ENCODE measurements at places on chromosomes 5 and 9.

- DNase-seq, result no peak
These were observed 11.2 kb downstream of the SNX18 start for GRCh38 chr5:54528633-54529209.

- DNase-seq, result no peak
These were observed 65.7 kb upstream of the ADCY2 start for GRCh38 chr5:7330256-7330655.

DNA sequence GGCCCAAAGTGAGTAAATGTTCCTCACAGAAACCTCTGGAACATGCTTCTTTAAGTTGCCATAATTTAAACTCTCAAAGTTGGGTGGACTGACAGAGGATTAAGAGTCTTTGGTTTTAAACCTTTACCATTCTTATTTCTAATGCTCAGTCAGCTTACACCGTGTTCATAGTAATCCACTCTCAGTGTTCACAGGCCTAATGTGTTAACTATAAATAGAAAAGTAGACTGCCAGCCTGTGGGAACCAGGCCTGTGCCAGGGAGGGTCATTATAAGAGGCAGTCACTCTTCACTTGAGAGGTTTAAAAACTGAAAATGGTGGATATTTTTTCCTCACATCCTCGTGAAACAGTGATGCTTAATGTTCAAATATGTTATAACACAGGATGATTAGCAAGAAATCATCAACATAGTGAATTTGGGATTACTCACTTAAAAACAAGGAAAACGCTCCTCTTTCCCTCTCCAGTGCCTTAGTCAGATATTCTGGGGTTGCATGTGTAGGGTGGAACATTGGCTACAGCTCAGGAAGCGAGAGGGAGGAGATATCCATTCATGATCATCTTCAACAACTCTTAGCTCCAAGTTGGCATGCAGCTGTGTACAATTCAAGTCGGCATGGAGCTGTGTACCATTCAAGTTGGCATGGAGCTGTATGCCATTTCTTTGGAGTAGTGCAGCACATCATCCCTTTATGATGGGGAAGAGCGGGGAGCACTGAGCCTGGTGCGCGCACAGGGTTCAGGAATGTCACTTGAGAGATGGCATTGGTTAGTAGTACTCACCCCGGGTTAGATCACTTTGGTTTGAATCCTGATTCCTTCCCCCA lies 65.8 kb downstream of the KIAA1958 start:
- no peak for DNase-seq

GRCh38 chr5:5326115-5326758 lies 96.2 kb upstream of the ICE1 start:
- DNase-seq, result no peak

DNA sequence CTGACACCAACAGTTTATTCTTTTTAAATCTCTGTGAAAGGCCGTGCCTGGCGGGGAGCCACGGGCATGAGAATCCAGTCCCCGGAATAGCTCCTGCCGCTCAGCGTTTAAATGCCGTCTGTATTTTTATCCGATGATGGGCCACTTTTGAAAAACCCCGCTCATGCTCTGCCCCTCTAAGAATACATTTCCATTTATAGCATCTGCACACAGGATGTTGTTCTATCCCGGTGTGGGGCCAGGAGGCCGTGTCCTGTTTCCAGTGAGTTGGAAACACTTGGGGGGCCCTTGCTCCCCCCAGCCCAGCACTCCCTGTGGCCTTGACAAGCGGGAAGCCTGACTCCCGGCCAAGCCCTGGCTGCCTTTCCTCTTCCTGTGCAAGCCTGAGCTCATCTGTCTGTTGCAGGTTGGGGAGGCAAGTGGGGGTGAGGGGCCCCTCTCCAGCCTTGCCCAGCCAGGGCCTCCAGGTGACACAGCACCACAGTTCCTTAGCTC lies 39.0 kb downstream of the ERGIC1 start:
- DNase-seq, result peak; percentile 91

DNA sequence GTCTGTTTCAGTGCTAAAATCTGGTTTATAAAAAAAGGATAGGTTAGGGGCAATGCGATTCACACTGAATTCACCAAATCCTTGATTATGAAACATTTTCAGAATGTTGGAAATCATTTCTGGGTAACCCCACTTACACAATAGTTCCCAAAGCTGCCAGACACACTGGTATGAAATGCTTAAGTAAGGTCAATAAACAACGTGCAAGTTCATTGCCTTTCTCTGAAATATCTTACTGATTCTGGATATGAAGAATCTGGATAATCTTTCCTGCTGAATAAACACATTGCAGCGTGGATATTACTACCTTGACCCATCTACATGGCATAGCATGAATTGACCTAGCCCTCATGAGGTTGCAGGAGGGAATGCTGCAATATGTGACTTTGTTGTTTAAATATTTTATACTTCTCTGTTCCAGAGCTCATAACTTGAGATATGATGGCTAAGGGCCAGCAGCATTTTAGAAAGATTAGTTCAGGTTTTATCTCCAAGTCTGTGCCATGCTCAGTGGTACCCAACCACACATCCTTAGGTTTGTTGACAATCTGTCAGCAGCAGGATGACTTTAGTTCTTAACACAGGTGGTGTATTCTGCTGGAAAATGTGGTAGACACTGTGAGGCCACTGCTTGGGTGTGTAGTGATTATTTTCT lies 121.0 kb downstream of the NREP start:
- DNase-seq, result no peak

GRCh38 chr9:136977649-136978072 lies 357 bp downstream of the PTGDS start:
- DNase-seq, result peak; percentile 64

- no peak for DNase-seq
These were observed 132.4 kb upstream of the FTMT start for GRCh38 chr5:121719255-121719654.

- no peak for DNase-seq
These were observed 56.3 kb upstream of the SPATA31E1 start for GRCh38 chr9:87826331-87826730.

DNA sequence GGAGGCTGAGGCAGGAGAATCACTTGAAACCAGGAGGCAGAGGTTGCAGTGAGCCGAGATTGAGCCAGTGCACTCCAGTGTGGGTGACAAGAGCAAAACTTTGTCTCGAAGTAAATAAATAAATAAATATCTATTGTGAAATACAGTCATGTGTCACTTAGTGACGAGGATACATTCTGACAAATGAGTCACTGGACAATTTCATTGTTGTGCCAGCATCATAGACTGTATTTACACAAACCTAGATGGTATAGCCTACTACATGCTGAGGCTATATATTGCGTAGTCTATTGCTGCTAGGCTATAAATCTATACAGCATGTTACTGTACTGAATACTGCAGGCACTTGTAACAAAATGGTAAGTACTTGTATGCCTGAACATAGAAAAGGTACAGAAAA lies 61.1 kb upstream of the CCL21 start:
- DNase-seq, result no peak

DNA sequence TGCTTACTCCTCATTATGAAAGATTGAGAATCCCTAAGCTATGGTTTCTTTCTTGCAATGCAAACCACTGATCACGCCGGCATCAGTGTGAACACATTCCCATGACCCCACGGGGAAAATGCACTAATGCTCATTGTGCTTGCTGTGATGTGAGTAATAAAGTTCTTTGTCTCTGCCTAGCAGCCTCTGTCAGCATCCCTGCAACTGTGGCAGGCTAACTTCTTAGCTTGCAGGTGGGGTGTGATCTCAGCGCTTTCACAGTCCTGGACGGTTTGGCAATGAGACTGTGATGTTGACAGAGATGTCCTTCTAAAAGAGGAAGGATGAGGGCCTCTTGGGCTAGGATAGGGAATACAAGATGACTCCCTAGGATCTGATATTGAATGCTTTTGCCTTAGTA lies 1218.7 kb downstream of the EFNA5 start:
- DNase-seq, result no peak

DNA sequence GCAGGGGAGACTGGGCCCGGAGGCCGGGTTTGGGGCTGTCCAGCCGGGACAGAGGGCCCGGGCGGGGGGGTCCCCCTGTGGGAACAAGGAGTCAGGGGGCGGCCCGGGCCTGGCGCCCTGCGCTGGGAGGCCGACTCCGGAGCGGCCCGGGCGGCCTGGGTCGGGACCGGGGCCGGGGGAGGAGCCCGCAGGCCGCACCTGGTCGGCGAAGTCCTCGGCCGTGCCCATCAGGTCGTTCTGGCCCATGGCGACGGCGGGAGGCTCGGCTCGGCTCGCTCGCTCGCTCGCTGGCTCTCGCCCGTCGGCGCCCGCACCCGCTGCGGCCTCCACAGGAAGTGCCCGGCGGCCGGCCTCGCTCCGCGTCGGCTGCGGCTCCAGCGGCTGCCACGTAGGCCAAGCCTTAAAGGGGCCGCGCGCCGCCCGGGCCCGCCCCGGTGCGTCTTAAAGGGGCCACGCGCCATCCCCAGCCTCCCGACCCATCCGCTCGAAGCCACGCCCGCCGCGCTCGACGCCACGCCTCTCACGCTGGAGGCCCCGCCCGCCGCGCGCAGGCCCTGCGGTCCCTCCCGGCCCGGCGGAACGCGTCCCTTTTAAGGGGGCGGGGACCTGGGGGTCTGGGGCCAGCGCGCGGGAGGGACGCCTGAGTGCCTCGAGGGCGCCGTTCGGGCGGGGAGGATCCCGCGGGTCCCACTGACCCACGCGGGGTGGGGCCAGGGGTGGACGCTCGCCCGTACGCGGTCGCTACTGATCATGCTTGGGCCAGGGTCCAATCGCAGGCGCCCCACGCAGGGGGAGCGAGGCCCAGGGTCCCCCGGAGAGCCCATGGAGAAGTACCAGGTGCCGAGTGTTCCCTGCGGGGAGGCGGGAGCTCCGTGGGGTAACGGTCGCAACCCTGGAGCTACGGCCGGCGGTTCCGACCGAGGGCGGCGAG lies at the start of the genes STKLD1 and SURF4:
STKLD1 (plus strand) TSS at position 643 of the 931 bp plus-strand sequence; CDS start at position 751, 108 bp downstream.
SURF4 (minus strand) TSS at position 337 of the 931 bp plus-strand sequence; CDS start at position 246, 91 bp downstream.
- DNase-seq, result peak; percentile 99

- no peak for DNase-seq
These were observed 123.3 kb downstream of the MLLT3 start for GRCh38 chr9:20499013-20499412.

- no peak for DNase-seq
These were observed 887 bp downstream of the PTPDC1 start for GRCh38 chr9:94085062-94085639.

- no peak for DNase-seq
These were observed 55.9 kb downstream of the TMC1 start for GRCh38 chr9:72577212-72577753.

GRCh38 chr9:136530461-136531089 lies 15.3 kb downstream of the NOTCH1 start:
- DNase-seq, result no peak

DNA sequence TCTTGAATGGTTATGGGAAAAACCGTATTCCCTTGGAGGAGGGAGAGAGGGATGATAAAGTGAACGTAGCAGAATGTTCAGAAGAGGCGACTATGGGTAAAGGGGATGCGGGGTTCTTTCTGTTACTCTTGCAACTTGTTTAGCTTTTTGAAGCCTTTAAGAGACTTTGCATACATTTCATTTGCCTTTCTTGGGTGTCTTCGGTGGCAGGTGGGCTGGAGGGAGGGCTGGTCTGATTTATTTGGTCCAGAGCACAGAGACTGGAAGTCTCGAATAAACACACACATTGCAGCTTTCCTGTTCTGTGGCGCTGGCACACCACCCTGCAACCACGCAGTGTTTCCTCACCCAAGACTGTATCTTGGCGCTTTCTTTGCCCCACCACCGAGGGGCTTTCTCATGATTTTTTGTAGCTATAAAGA lies 23.2 kb downstream of the TTF1 start:
- no peak for DNase-seq

GRCh38 chr9:20980832-20981455 lies 50.5 kb downstream of the HACD4 start:
- no peak for DNase-seq

- no peak for DNase-seq
These were observed 263.6 kb upstream of the PTGER4 start for GRCh38 chr5:40416098-40416497.

DNA sequence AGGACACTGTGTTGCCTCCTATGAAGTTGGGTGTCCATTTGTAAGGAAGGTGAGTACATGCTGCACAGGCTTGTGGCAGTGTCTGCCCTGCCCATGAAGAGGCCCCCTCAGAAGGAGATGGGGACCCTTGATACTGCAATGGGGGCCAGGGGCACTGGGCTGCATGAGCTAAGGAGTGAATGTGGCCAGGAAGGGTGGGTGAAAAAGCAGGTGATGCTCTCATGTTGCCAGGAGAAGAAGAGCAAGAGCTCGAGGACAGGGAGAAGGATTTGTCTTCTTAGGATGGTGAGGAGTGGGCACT lies 76.1 kb downstream of the NSUN2 start:
- DNase-seq, result no peak

- DNase-seq, result no peak
These were observed 38.9 kb upstream of the IFNK start for GRCh38 chr9:27485158-27485557.

- peak; percentile 84 for DNase-seq
These were observed 26.4 kb upstream of the NOTCH1 start for GRCh38 chr9:136572003-136572827.

DNA sequence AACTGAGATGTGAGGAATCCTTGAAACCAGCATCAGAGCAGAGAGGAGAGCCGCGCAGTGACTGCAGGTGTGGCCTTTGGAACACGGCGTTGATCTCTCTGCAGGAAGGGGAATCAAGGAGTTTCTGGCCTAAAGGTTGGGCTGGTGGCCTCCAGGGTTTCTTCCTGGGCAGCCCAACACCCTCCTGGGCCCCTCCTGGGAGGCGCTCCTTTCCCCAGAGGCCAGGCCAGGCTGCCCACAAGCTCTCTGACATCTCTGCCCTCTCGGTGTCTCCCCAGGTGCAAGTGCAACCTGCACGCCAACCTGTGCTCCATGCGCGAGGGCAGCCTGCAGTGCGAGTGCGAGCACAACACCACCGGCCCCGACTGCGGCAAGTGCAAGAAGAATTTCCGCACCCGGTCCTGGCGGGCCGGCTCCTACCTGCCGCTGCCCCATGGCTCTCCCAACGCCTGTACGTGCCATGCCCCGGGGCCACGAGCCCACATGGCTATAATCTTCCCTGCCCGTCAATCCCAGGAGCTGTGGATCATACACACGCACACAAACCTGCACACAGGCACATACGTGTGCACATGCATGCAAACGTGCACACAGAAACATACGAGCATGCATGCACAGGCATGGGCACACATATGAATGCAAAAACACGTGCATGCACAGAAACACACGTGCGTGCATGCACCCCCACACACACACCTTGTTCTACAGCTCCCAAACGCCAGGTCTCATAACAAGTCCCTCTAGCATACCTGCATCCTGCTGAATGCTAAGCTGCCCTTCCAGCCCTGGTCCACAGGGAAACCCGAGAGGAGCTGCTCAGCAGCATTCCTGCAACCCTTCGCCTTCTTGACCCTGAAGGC lies 64.9 kb downstream of the NTNG2 start:
- DNase-seq, result no peak

- no peak for DNase-seq
These were observed 140.0 kb upstream of the HMHB1 start for GRCh38 chr5:143671674-143672569.

GRCh38 chr5:43772764-43773477 lies 169.9 kb downstream of the NNT start:
- DNase-seq, result no peak

DNA sequence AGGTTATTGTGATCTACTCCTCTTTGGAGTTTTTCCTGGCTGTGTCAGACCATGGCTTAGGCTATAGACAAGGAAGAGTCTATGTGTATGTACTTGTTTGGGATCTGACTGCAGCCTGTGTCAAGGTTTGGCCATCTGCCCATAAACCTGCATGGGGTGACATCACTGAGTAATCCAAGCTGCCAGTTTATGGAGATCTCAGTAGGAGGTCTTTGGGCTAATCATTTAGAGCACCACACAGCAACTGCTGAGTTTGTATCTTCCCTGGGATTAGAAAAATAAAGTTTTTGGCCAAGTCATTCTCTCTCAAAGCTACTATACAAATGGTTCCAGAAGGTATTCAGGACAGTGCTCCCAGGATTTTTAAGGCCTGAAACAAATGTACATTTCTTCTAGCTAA lies 65.5 kb upstream of the HSPB3 start:
- DNase-seq, result no peak
